NCI-H2227 treated with DMSO at 0.1 percent for 48 hours (cell line): ENCODE measurements at places on chromosomes 1 and 21.

DNA sequence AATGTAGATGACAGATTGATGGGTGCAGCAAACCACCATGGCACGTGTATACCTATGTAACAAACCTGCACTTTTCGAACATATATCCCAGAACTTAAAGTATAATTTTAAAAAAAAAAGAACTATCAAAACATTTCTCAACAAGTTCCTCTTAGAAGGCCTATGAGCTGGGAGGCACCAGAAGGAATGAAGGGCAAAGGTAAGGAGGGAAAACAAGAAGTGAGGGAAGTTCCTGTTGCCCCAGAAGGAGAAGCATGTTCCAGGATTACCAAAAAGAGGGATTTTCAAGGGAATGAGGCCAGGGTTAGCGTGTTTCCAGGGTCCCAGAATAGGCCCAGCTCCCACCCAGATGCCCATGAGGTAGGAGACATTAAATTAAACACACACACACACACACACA lies 361.0 kb downstream of the SETD4 start:
- DNase-seq, result no peak

DNA sequence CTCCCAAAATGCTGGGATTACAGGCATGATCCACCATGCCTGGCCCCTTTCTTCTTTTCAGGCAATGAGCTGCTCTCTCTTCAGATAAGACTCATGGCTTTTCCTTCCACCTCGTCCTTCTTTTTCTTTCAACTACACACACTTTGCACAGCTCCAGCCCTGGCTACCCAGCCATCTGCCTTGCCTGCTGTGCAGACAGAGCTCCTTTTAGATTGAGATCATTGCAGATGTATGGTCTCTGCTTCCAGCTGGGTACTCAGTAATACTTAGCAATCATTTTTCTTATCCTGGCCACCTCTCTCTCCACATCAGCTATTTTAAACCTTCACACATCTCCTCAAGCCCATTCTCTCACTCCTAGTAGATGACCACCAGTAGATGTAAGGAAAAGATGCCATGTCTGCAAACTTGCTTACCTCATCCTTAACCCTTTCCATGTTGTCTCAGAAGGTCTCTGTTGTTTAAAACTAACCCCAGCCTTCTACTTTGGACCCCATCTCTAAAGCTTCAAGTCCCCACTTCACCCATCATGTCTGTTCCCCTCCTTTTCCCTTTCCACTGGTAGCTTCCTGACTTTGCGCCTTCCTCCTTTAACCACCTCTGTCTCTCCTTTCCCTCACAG lies 7.3 kb downstream of the RAB4A start:
- peak; percentile 19 for DNase-seq

- DNase-seq, result no peak
Observed at GRCh38 chr1:14561014-14561693, 37.3 kb upstream of the KAZN start.

DNA sequence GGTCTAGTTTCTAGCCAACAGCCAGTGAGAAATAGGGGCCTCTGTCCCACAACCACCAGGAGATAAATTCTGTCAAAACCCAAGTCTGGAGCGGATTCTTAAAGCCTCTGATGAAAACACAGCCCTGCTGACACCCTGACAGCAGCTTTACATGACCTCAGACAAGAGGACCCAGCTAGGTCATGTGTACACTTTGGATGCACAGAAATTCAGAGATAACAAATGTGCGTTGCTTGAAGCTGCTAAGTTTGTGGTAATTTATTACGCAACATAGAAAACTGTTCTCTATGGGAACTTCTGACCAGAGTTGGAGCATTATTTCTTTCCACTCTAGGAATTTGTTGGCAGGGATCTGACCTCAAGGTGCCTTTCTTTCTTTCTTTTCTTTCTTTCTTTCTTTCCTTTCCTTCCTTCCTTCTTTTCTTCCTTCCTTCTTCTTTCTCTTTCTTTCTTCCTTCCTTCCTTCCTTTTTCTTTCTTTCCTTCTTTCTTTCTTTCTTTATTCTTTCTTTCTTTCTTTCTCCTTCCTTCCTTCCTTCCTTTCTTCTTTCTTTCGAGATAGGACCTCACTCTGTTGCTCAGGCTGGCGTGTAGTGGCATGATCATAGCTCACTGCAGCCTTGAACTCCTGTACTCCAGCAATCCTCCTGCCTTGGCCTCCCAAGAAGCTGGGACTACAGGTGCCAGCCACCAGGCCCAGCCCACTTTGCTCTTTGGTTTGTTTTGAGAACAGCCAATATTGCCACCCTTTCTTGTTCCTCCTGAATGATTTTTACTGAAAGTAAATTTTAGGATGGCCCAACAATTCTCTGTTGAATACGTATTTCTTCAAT lies 14.9 kb upstream of the HMGCS2 start:
- DNase-seq, result no peak

DNA sequence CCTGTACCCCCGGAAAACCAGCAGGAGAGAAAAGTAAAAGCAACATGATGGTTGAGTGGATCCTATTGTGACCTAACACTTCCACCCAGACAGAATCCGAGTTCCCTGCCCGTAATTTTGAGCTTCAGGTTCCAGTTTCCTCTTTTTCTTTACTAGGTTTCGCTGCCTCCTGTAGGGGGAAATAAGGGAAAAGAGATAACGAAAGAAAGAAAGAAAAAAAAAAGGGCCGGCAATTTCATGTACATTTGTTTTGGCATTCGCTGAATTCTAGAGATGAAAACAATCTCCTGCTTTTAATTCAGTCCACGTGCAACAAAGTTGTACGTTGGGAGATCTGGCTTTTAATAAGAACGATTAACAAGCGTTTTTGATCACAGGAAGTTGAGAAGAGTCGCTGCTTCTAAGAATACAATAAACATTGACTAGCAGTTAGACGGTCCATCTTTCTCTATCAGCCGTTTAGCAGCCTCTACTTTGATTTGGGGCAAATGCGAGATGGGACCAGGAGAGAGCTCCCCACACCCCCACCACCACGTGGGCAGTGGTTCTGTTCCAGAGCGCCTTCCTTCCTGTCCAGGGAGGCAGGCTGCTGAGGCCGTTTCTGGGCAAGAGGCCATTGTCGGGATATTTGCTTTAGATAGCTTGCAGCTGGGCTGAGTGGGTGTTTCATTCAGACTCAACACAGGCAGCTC lies 155.9 kb upstream of the RUNX1 start:
- no peak for DNase-seq

DNA sequence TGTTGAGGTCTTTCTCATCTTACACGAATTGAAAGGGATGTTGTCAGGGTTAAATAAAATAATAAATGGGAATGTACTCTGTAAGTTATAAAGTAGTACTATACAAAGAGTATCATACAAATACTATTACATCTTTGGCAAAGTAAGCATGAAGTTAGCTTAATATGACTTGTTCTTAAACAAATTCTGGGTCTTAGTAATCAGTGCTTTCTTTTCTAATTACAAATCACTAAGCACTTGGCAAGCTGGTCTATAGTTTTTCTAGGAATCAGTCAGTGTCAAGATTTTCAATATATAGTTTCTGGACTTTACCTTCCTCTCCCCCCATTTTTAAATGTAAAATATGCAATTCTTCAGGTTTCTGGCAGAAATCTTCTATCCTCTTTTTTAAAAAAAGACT lies 6.9 kb downstream of the LYST start:
- DNase-seq, result no peak

DNA sequence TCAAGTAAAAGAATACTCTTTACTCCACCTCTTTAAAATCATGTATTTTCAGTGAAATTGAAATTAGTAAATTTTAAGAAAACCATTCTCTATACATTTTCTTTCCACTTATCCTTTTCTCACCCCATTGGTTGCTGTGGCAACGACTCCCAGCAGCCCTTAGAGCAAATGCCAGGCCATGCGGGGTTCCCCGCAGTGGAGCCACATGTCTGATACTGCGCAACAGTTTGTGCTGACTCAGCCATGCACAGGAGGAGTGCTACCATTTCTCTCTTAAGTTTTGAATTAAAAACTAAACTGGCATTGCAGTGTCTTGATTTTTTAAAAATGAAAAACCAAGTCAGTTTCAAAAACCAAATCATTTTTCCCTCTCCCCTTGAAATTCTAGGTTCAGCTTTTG lies 214.1 kb upstream of the L1TD1 start:
- no peak for DNase-seq

GRCh38 chr21:37855647-37856625 lies 60.3 kb downstream of the KCNJ6 start:
- DNase-seq, result no peak

DNA sequence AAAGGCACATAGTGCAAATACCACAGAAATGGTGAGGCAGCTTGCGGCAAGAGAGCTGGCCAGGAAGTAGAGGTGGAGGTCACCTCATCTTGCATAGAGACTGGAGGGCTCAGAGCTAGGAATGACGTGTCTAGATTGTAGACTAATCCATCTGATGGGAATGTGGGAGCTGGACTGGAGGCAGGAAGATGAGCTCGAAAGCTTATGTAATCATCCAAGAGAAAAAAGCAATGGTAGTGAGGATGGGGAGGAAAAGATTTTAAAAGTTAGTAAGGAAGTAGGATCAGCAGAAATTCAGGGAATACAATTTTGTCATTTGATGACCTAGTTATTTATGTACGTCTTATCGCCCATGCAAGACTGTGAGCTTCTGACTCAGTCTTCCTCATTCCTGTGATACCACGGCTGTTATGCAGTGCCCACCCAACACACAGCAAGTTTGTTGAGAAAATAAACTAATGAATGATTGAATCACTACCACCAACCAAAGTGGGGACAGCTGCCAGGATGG lies 123.9 kb downstream of the RRAGC start:
- no peak for DNase-seq

DNA sequence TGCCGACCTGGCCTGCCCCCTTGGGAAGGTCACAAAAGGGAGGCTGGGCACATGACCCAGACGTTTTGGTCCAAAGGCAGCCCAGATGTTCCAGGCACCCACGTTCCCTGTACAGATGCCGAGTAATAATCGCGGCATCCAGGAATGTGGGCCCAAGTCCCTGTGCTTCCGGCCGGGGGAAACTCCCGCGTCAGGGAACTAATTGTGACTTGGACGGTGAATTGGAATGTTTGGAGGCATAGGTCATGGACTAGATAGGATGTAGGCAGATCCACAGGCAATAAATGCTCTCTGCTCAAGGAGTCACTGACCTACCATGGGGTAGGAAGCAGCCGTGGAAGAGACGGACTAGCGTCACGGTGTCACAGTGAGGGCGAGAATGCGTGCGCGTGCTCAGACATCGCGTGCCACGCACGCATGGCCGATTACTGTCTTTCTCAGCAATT lies 178.4 kb downstream of the DUSP10 start:
- DNase-seq, result no peak

- no peak for DNase-seq
Observed at GRCh38 chr1:180235077-180235501, 5.0 kb downstream of the LHX4 start.

DNA sequence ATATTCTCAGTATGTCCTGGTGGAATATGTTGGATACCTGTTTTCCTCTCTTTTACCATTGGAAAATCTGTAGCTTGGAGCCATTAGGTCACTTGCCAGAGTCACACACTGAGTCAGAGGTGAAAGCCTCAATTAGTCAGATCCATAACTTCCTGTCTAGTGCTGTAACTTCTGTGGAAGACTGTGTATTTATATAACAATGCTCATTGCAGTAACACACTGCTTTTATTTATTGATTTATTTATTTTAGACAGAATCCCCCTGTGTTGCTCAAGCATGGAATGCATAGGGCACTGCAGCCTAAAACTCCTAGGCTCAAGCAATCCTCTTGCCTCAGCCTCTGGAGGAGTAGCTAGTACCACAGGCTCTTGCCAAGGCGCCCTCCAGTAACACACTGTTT lies 1.3 kb upstream of the DOCK7 start:
- DNase-seq, result no peak

DNA sequence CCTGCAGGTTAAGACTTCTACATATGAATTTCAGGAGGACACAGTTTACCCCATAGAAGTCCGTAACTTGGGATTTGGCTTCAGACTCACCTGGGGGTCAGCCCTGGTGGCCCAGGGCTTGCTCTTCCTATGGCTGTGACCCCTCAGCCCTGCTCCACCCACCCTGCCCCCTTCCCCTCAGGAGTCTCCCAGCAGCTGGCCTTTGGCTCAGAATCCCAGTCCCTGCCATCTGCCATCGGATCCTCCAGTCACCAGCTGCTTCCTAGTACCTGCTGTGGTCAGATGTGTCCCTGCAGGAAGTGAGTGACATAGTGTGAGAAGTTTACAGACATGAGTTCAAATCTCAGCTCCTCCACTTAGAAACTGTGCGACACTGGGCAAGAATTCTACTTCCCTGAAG lies 332.6 kb downstream of the NPHP4 start:
- no peak for DNase-seq

- peak; percentile 97 for DNase-seq
Observed at GRCh38 chr1:97680894-97681293, 239.9 kb downstream of the DPYD start.

- no peak for DNase-seq
Observed at GRCh38 chr1:98949166-98949565, 55.5 kb downstream of the PLPPR5 start.

DNA sequence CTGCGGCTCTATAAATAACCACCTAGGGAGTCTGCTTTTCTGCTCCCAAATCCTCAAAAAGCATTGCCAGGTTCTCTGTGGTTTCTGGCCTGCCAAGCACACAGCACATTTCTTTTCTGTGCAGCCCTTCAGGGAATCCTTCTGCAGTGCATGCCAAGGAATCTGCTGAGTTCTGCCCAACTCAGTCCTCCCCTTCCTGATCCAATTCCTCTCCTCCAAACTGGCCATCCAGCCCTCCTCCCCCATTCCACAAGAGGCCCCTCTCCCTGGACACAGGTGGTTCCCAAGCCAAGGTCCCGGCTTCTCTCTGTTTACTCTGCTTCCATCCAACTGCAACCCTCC lies 61.8 kb downstream of the HIVEP3 start:
- DNase-seq, result peak; percentile 16

DNA sequence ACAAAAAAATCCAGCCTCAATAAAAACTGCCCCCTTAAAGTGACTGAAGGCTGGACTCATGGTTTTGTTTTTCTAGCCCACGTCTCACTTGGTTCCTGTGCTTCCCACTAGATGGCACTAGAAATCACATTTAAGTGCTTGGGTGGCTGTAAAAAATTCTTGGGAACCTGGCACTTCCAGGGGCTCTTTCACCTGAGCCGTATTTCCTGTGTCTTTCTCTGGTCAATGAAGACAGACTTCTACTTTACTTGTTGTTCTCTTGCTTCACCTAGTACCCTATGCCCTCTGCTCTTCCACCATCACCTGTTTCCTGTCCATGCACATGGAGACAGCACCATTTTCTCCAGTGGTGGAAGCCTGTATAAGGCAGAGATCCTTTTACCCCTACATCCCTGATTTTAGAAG lies 20.0 kb downstream of the METTL13 start:
- peak; percentile 64 for DNase-seq

- no peak for DNase-seq
Observed at GRCh38 chr21:28592205-28592865, 400.3 kb downstream of the LTN1 start.
